ENCODE measurements at places on chromosomes 4 and X. TPM values are rescaled to one million over a fixed set of nuclear protein-coding genes. Genes with fewer than 3 reads are reported as not detected.
A peak's percentile ranks its signal among the peaks of the same experiment; 100 is the strongest.

- no peaks in the 10 kb centered on the region for H3K36me3 ChIP-seq
- no peak for DNase-seq
- no peaks in the 10 kb centered on the region for H3K4me1 ChIP-seq
- H3K4me3 ChIP-seq = no peak overlapping the region
Observed at GRCh38 chr4:1479454-1479853, 73.2 kb upstream of the NKX1-1 start.

DNA sequence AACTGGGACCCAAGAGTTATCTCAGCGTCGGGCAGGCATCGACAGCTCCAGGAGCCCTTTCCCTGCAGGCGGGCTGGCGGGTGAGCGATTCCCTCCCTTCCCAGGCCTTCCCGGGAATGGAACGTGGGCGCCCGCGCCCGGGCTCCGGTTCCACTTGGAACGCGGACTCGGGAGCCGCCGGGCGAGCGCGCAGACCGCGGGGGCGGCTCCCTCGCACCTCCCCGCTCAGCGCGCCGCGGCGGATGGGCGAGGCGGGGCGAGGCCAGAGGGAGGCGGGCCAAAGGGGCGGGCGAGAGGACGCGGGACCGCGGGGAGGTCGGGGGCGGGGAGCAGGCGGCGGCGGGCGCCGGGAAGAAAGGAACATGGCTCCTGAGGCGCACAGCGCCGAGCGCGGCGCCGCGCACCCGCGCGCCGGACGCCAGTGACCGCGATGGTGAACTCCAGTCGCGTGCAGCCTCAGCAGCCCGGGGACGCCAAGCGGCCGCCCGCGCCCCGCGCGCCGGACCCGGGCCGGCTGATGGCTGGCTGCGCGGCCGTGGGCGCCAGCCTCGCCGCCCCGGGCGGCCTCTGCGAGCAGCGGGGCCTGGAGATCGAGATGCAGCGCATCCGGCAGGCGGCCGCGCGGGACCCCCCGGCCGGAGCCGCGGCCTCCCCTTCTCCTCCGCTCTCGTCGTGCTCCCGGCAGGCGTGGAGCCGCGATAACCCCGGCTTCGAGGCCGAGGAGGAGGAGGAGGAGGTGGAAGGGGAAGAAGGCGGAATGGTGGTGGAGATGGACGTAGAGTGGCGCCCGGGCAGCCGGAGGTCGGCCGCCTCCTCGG lies at the start of gene PKD2:
TSS of gene PKD2 (plus strand) at position 332 of the 818 bp plus-strand sequence. CDS start at position 431, 99 bp downstream.
- no peaks in the 10 kb centered on the region for H3K27me3 ChIP-seq
- H3K4me1 ChIP-seq = no peaks in the 10 kb centered on the region
- H3K4me3 ChIP-seq = peak within 1 kb of the TSS; percentile 94
- peak within 1 kb of the TSS; percentile 90 for H3K27ac ChIP-seq

- DNase-seq = no peak
- no peaks in the 10 kb centered on the region for H3K27me3 ChIP-seq
- H3K36me3 ChIP-seq = peaks cover 70% of the 10 kb centered on the region
- no peaks in the 10 kb centered on the region for H3K4me1 ChIP-seq
- no peak overlapping the region for H3K27ac ChIP-seq
Observed at GRCh38 chr4:153634738-153635353, 49.2 kb upstream of the TLR2 start.

DNA sequence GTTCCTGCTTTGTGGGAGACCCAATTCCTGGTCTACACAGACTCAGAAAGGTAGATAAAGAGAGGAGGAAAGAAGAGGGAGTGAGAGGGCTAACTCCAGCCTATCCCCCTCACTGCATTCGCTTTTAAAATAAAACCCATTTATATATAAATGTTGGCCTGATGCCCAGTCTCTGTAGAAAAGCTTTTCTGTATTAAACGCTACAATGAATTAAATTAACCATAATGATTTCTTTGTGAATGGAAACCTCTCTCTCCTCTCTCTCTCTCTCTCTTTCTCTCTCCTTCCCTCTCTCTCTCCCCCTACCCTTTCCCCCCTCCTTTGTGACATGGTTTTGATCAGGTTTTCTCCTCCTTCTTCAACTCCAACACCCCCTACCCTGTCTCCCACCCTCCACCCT lies 34.8 kb downstream of the PJA1 start:
- peaks cover 6% of the 10 kb centered on the region for H3K4me1 ChIP-seq
- H3K36me3 ChIP-seq = no peaks in the 10 kb centered on the region
- no peak overlapping the region for H3K27ac ChIP-seq
- DNase-seq = no peak
- no peaks in the 10 kb centered on the region for H3K27me3 ChIP-seq

DNA sequence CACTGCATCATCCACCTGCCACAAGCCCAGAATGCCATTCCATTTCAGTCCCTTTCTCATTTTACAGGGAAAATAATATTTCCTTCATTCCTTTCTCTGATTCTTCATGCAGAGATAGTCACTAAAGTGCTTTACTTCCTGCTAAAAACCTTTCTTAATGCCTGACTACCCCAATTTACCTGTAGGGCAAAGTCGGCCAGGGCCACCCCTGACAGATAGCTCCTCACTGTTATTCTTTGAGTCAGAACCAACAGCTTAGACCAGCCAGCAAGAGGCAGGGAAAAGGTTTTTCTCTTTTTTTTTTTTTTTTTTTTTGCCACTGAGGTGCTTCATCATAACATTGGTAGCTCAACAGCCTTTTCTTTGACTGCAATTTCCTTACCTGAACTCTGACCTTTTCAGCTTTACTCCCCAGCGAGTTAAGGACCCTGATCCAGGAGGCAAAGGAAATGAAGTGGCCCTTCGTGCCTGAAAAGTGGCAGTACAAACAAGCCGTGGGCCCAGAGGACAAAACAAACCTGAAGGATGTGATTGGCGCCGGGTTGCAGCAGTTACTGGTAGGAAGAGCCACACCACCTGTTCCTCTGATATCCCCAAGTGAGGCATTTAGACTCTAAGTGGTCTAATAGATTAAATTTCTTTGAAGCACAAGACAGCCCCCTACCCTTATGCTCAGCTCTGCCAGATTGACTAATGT lies 85.0 kb downstream of the ALPK1 start:
- H3K4me3 ChIP-seq = no peak overlapping the region
- H3K36me3 ChIP-seq = no peaks in the 10 kb centered on the region
- DNase-seq = no peak
- no peaks in the 10 kb centered on the region for H3K4me1 ChIP-seq
- H3K27me3 ChIP-seq = no peaks in the 10 kb centered on the region

GRCh38 chrX:71919431-71919830 lies 8.8 kb downstream of the NHSL2 start:
- DNase-seq = no peak
- no peaks in the 10 kb centered on the region for H3K4me1 ChIP-seq
- no peaks in the 10 kb centered on the region for H3K27me3 ChIP-seq
- no peak overlapping the region for H3K27ac ChIP-seq
- no peaks in the 10 kb centered on the region for H3K36me3 ChIP-seq

DNA sequence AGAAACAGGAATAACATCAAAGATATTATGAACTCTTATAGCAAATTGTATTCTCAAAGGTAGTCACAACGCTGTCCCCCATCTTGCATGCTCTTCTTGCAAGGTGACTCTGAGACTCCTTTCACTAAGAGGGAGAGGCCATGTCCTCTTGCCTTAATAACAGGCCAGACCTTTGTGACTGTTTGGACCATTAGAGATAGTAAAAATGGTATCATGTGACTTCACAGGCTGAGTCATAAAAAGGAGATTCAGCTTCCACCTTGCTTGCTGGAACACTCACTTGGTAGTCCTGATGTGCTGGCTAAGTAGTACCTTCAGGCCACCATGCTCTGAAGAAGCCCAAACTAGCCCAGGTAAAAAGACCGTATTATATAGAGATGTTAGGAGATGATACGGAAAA lies 143.8 kb downstream of the FBXW7 start:
- no peak for DNase-seq
- H3K27me3 ChIP-seq = no peaks in the 10 kb centered on the region
- no peaks in the 10 kb centered on the region for H3K4me1 ChIP-seq
- no peak overlapping the region for H3K27ac ChIP-seq
- H3K36me3 ChIP-seq = no peaks in the 10 kb centered on the region

- H3K36me3 ChIP-seq = no peaks in the 10 kb centered on the region
- DNase-seq = no peak
- no peaks in the 10 kb centered on the region for H3K4me1 ChIP-seq
- no peaks in the 10 kb centered on the region for H3K27me3 ChIP-seq
- H3K27ac ChIP-seq = no peak overlapping the region
Observed at GRCh38 chr4:106893395-106893881, 142.7 kb downstream of the DKK2 start.

DNA sequence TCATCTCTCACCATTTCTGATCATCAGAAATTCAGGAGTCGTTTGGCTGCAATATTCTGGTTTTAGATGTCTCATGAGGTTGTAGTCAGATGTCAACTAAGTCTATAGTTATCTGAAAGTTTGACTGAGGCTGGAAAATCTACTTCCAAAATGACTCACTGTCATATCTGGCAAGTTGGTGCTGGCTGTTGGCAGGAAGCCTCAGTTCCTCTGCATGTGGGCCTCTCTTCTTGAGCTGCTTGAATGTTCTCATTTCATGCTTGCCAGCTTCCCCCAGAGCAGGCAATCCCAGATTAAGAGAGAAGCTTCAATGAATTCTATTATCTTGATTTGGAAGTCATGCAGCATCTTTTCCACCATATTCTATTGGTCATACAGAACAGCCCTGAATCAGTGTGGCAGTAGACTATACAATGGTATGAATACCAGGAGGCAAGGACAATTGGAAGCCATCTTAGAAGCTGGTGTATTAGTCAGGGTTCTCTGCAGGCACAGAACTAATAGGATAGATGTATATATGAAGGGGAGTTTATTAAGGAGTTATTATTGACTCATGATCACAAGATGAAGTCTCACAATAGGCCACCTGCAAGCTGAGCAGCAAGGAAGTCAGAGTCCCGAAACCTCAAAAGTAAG lies 46.8 kb upstream of the ELF2 start:
- H3K36me3 ChIP-seq = no peaks in the 10 kb centered on the region
- H3K4me1 ChIP-seq = no peaks in the 10 kb centered on the region
- no peak for DNase-seq
- H3K4me3 ChIP-seq = no peak overlapping the region

Gene UTP14A
- 14.4 TPM for total RNA-seq

Gene TNMD
- not detected for total RNA-seq

Gene HSFX1
- total RNA-seq = 1.3 TPM

Gene CSAG3
- total RNA-seq = not detected

Gene RRH
- total RNA-seq = not detected
